ENCODE measurements at places on chromosomes 4 and X. TPM values are rescaled to one million over a fixed set of nuclear protein-coding genes. Genes with fewer than 3 reads are reported as not detected.

The CAMK2D gene
- 67.7 TPM for polyA plus RNA-seq

The TMPRSS11B gene
- 0.03 TPM for polyA plus RNA-seq

The RHOXF1 gene
- 1.2 TPM for polyA plus RNA-seq

The BTK gene
- 4.3 TPM for polyA plus RNA-seq

The CENPI gene
- 4.5 TPM for polyA plus RNA-seq

The RAB9B gene
- polyA plus RNA-seq, result 3.2 TPM

The MUC7 gene
- not detected for polyA plus RNA-seq

The MGAT4D gene
- polyA plus RNA-seq, result not detected

Data from large intestine (tissue), 12 donors.